ENCODE measurements at places on chromosomes 13 and 19. TPM values are rescaled to one million over a fixed set of nuclear protein-coding genes. Genes with fewer than 3 reads are reported as not detected.

B3GNT8 gene
- 2.2 TPM for total RNA-seq

DMKN gene
- 3.5 TPM for total RNA-seq

DNA sequence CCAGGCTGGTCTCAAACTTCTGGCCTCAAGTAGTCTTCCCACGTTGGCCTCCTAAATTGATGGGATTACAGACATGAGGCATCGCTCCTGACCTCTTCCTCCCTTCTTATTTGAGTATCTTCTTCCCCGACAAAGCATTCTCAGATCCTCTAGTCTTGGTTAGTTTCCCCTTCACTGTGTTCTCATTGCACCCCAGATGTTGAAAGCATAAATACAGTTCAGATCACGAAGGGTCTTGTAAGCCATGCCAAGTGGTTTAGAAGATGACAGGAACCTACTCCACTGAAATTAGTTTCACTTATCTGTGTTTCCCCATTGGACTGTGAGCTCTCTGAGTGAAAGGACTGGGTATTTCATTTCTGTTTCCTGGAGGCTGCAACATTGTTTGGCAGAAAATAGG lies 100.7 kb downstream of the DGKH start:
- no peak for DNase-seq

- DNase-seq, result peak; percentile 43
Observed at GRCh38 chr13:42355092-42355485, 83.1 kb downstream of the AKAP11 start.

DNA sequence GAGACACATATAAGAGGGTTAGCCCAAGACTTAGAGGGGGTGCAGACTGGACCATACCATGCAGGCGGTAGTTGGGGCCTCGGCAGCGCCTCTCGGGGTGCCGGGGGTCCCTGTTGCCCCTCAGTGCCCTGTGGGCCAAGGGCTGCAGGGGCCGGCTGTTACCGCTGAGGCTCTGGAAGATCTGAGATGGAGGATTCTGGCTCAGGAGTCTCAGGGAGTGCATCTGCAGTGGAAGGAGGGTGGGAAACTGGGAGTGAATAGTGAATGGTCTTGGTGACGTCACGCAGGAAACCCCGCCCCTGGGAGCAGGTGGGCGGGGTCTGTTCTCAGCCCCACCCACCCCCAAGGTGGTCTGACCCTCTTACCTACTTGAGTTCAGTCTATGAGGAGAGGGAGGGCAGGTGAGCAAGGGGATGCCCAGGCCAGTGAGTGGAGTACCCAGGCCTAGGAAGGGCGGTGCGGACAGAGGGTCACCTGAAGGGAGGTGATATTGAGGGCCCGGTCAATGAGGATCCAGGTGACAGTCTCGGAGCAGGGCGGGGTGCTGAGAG lies 1.7 kb upstream of the DBP start:
- peak; percentile 53 for DNase-seq

GRCh38 chr13:93217721-93218261 lies 8.8 kb upstream of the GPC6 start:
- no peak for DNase-seq

ZNF724 gene
- 13.8 TPM for total RNA-seq

Measured in activated naive CD8-positive, alpha-beta T cell treated with anti-CD3 and anti-CD28 coated beads, Interleukin-2, amount 10 ng/mL, durations not matched to agents 7 days and 5 days (primary cell).